ENCODE measurements at places on chromosomes 3 and 15.

DNA sequence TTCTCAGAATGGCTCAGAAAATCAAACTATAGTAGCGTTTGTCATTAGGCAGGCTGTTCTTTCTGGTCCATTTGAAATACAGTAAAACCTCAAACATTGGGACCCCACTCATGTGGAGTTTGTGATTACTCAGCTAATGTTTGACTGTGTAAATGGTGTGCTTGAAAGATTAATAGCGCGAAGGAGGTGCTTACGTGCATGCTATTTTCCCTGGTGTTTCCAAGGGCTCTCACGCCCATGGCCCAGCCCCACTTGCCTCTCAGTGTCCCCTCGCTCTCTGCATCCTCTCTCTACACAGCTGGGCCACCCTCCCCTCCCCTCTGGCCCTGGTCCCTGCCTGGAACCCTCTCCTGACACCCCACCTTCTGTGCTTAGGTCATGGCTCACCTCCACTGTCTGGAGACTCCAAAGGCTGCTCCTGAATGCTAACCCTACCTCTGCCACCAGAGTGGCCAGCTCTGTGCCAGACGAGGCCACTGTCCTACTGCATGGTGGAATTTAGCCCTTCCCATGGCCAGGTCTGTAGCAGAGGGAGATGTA, 194.2 kb downstream of the PLCL2 start:
- DNase-seq: no peak

- no peak for DNase-seq
Observed at GRCh38 chr15:71515375-71516186, 294.8 kb upstream of the NR2E3 start.

DNA sequence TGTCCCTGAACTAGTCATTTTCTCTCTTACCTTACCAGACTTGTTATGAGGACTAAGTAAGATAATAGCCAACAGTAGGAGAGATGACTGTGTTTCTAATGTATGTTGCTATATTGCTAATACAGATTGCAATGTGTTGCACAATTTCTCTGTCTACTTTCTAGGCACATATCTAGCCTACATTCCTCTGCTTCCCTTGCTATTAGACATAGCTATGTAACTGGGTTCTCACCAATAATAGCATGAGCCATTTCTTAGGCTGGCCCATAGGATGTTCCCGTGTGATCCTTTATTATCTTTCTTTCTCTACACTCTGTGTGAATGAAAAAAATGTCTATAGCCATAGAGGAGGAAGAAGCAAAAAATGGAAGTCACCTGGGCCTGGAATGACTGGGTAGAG, 6.8 kb upstream of the LRRN1 start:
- DNase-seq: no peak

- no peak for DNase-seq
Observed at GRCh38 chr15:83193721-83194120, 13.9 kb downstream of the HDGFL3 start.

- DNase-seq: no peak
Observed at GRCh38 chr15:80950291-80951078, 39.1 kb downstream of the MESD start.

GRCh38 chr15:44082558-44083157, 112.4 kb downstream of the FRMD5 start:
- no peak for DNase-seq

DNA sequence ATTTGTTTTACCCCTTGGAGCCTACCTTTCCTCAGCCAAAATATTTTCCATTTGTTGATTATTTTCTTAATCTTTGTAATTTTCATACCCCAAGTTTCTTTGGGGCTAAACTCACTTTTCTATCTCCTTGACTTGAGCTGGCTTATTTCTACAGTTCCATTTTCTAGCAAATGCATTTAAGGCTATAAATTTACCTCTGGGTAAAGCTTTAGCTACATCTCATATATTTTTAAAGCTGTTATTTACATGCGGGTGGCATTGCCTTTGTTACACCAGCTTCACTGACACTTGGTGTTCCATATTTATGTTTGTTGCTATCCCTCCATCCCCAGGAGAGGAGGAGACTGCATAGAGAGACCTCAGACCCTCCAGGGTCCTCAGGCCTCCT, 136.3 kb downstream of the NUP210 start:
- DNase-seq: no peak
